Suppressor macrophage (primary cell): ENCODE measurements at places on chromosomes 7 and 10.

- DNase-seq: no peak
Measured at GRCh38 chr10:104029521-104029860, 56.2 kb downstream of the COL17A1 start.

DNA sequence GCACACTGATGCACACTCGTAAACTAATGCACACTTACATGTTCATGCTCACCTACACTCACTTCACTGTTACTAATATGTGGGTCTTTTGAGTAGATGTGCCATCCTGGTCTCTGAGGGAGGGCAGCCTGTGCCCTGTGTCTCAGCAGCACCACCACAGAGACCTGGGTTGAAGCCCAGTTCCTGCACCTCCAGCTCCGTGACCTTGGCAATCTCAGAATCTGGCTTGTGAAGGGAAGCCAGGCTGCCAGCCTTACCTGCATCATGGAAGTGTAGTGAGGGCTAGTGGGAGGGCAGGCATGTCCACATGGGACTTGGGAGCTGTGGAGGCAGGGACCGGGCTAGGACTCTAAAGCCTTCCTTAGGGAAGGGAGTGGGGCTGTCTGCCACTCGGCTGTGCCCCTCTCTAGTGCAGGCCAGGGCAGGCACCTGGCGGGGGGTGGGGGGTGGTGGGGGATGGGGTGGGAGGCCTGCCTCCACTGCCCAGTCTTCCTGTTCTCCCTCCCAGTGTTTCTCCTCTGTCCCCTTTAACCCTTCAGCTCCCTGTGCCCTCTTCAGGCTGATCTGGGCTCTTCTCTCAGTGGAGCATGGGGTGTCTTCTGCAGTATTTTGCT lies 8.1 kb downstream of the ADCY1 start:
- no peak for DNase-seq

GRCh38 chr7:36982766-36983165 lies 258.5 kb upstream of the AOAH start:
- DNase-seq: no peak

GRCh38 chr10:28628184-28628893 lies 49.0 kb upstream of the BAMBI start:
- peak; percentile 88 for DNase-seq

- peak; percentile 25 for DNase-seq
Measured at GRCh38 chr10:103153302-103154197, 39.5 kb downstream of the NT5C2 start.

GRCh38 chr7:83301416-83301815 lies 138.7 kb upstream of the PCLO start:
- DNase-seq: no peak

GRCh38 chr7:111842491-111842890 lies 280.2 kb upstream of the IMMP2L start:
- peak; percentile 7 for DNase-seq

DNA sequence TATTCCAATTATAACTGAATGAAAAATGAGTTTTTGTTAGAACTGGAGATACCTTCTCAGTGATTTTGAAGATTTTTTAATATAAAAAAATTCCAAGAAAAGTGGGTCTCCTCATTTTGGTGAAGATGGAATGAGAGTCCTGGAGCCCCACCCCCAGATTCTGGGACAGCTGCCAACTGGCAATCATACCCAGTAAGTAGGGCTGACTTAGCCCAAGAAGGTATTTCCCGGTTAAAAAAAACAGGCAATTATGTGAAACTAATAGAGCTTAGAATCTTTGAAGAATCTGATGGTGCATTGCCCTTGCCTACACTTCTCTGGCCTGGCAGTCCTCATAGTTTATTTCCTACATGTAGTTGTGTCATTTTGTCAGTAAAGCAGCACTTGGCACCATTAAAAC lies 52.8 kb upstream of the VWDE start:
- DNase-seq: no peak

DNA sequence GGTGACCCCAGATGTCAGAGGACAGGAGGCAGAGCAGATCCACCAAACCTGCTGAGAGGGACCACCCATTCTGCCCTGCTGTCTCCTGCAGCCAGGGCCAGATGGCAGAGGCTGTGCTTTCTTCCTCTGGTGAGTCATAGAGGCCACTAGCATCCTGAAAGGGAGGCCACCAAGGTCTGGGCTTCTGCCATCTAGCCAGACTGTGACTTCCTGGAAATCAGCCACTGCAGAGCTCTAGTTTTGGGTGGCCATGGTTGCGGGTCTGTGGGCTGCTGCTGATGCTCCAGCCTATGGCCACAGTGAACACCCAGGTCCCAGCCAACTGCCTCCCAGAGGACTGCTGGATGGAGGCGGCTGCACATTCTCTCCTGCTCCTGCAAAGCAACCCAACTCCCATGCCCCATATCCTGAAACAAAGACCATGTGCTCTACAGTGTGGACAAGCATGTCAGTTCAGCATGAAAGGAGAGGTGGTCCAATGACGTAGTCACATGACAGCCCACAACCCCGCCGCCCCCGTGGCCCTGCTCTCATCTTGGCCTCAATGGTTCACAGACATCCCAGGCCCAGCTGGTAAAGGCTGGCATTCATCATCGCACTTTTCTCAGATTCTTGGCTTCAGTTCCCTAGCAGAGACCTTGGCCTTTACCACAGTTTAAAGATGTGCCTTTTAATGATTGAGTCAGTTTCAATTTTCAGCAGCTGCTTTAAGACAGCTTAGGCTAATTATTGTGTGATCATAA lies 73.9 kb upstream of the CXCL12 start:
- DNase-seq: no peak

GRCh38 chr10:94174838-94175237 lies 181.1 kb downstream of the PLCE1 start:
- no peak for DNase-seq

DNA sequence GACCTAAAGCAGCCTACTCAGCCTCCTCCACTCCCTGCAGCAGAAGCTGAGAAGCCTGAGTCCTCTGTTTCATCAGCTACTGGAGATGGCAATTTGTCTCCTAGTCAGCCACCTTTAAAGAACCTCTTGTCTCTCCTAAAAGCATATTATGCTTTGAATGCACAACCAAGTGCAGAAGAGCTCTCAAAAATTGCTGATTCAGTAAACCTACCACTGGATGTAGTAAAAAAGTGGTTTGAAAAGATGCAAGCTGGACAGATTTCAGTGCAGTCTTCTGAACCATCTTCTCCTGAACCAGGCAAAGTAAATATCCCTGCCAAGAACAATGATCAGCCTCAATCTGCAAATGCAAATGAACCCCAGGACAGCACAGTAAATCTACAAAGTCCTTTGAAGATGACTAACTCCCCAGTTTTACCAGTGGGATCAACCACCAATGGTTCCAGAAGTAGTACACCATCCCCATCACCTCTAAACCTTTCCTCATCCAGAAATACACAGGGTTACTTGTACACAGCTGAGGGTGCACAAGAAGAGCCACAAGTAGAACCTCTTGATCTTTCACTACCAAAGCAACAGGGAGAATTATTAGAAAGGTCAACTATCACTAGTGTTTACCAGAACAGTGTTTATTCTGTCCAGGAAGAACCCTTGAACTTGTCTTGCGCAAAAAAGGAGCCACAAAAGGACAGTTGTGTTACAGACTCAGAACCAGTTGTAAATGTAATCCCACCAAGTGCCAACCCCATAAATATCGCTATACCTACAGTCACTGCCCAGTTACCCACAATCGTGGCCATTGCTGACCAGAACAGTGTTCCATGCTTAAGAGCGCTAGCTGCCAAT lies 202.2 kb downstream of the ZEB1 start:
- DNase-seq: peak; percentile 30

GRCh38 chr7:69042138-69042537 lies 556.1 kb upstream of the AUTS2 start:
- DNase-seq: no peak

DNA sequence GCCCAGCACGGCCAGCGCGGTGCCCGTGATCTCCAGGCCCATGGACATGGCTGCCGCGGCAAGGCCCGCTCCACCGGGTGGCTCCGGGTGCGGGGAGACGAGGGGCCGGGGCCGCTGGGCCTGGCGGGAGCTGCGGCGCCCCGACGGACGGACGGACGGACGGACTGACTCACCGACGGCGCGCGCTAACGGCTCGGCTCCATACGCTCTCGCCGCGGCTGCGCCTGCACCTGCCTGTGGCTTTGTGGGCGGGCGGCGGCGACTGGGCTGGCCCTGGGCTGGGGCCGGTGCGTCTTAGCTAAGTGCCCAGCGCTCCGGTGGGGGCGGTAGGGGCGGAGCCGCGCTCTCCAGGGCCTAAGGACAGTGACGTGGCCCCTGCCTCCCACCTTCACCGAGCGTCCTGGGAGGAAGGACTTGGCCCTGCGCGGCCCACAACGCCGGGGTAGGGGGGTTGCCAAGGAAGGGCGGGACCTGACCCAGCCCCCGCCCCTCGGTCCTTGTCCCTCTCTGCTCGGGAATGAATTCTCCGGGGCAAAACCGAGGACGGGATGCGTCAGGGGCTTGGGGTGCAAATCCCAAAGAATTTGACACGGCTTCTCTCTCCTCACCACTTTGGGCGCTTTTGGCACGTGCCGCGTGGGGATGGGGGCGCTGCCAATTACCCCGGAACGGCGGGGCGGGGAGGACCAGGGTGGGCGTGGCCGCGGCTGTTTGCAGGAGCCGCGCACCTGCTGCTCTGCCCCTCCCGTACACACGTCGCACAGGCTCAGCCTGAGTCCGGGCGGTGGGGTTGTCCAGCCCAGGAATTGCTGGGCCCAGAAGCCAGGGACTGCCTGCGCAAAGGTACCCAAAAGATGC lies at the start of gene CLDN3:
Gene CLDN3, minus strand, starts transcription at position 269 of the 858 bp plus-strand sequence. Its CDS starts 221 bp downstream, at position 48.
- peak; percentile 62 for DNase-seq

GRCh38 chr10:8242295-8242872 lies 187.9 kb downstream of the GATA3 start:
- DNase-seq: no peak

DNA sequence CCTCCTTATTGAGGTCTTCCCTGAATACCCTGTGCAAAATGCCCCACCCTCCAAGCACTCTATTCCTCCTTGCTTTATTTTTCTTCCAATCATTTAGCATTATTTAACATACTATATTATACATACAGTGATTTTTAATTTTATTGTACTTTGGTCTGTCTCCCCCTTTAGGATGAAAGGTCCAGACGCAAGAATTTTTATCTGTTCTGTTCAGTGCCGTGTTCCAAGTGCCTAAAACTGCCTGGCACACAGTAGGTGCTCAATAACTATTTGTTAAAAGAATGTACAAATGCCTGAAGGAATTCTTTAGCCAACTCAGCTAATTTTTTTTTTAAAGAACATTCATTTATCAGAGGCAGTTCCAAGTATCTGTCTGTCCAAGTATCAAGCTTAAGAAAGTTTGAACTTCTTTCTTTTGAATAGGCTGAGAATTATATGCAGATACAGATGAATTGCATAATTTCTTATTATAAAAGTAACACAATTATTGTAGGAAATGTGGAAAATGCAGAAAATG lies 34.1 kb upstream of the SLC25A13 start:
- no peak for DNase-seq

DNA sequence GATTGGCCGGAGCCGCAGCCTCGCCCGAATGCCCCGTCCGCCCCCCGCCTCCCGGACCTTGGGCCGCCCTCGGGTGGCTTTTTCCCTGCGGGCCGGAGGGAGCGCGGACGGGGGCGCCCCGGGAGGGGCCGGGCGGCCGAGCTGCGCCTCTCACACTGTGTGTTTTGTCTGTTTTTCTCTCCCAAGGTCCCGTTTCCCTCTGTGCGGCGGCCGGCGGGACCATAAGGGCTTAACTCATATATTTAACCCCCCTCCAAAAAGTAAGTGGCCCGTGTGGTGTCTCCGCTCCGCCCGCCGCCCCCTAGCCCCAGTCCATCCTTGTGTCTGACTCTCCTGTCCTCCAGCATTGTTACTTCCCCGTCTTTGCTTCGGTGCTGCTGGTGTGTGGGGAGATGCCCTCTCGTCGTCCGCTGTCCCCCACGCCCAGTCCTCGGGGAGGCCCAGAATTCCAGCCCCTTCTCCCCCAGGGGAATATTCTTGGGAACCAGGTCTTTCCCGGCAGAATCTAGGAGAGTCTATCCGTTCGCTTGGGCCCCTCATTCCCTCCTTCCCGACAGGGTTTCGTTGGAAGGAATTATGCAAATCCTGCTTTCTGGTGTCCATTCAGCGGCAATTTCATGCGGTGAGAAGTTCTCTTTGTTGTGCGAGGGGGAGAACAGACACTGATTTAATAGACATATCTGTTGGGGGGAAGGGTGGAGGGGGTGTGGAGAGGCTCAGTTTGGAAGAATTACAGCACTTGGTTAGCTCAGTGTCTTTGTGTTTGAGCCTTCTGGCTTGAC lies 1.3 kb downstream of the LCOR start:
- DNase-seq: peak; percentile 37

- DNase-seq: no peak
Measured at GRCh38 chr10:63503395-63503794, 17.8 kb upstream of the REEP3 start.

GRCh38 chr10:101569622-101570427 lies 18.2 kb downstream of the POLL start:
- DNase-seq: peak; percentile 88

- no peak for DNase-seq
Measured at GRCh38 chr7:41629711-41630111, 73.2 kb downstream of the INHBA start.

- no peak for DNase-seq
Measured at GRCh38 chr10:131087464-131088215, 223.9 kb downstream of the TCERG1L start.

DNA sequence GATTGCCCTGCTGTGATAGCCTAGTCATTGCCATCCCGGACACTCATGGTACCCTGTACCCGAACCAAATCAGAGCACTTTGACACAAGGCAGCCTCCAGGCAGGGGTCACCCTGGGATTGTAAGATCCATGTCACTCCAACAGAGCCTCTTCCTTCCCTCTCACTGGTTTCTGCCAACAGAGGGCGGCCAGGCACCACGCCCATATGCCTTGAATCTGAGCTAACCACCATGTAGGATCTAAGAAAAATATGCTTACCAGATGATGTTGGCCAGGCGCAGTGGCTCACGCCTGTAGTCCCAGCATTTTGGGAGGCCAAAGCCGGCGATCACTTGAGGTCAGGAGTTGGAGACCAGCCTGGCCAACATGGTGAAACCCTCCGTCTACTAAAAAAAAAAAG lies 389.2 kb upstream of the KLF6 start:
- peak; percentile 18 for DNase-seq

DNA sequence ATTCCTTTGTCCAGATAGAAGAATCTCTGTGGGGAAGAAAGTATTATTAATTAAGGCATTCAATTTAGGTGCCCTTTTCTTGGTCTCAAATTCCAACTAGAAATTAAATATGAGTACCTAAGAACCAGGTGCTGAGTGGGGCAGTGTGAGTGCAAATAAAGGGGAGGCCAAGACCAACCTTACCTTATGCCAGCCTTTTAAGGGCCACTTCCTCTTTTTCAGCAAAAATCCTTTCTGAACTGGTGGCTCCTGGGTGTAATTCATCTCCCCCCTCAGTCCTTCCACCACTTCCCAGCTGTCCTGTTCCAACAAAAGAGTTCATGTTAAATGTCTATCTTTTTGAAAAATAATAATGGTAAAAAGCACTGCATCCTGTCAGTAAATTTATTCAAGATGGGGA lies 108.2 kb downstream of the OSBPL3 start:
- DNase-seq: no peak

- no peak for DNase-seq
Measured at GRCh38 chr10:71975871-71976725, 11.9 kb downstream of the CHST3 start.

DNA sequence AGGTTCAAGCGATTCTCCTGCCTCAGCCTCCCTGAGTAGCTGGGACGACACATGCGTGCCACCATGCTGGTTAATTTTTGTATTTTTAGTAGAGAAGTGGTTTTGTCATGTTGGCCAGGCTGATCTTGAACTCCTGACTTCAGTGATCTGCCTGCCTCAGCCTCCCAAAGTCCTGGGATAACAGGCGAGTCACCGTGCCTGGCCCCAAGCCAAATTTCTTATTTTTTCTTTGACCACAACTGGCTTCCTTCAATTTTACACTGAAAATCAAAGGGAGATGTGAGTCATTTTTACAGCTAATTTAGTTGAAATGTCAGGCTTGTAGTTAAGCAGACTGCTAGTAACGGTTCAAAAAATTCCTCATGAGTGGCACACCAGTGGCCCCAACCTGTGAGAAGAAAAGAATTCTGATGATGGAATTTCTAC lies 7.8 kb downstream of the RNF216 start:
- peak; percentile 76 for DNase-seq
